MG63 (cell line): ENCODE measurements at places on chromosomes 6 and 20. TPM values are rescaled to one million over a fixed set of nuclear protein-coding genes. Genes with fewer than 3 reads are reported as not detected.
A peak's percentile ranks its signal among the peaks of the same experiment; 100 is the strongest.

DNA sequence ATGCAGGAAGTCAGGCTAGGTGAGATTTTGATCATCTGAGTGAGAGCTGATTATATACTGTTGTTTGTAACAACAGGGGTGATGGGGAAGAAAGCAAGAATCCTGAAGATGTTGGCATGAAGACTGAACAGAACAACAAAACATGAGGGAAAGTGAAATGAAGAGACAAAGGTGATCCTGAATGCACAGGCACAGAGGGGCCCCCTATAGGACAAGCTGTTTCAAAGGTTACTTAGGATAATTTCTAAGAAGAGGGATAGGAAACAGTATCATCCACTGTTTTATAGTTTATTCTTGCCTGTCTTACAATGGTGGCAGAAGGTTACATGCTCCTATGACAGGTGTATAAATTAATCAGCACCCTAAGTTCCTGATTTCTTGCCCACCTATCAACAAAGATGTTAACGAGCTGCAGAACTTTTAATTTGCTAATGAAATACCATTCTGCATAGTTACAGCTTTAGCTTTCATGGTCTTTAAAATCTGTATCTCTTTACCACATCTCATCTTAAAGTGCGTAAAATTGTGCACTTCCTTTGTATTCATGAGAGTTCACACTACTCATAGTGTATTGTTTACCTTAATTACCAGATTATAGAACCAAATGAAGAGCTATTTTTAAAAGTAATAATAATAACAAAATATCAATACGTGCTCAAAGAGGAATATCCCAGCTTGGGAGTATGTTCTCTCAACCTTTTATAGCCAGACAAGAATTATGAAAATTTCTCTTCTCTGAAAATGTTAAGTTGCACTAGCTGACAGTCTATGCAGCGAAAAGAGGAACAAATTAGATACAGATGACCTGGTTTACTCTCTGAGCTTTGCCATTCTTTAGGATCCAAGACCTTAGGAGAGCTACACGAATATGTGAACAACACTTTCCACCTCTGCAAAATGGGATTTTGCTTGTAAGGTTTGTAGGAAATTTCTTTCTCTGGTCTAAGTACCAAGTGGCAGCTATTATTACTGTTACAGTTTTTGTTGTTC, 192.5 kb downstream of the EDN1 start:
- DNase-seq, result no peak

GRCh38 chr6:40754461-40755045, 167.4 kb upstream of the LRFN2 start:
- DNase-seq, result no peak

DNA sequence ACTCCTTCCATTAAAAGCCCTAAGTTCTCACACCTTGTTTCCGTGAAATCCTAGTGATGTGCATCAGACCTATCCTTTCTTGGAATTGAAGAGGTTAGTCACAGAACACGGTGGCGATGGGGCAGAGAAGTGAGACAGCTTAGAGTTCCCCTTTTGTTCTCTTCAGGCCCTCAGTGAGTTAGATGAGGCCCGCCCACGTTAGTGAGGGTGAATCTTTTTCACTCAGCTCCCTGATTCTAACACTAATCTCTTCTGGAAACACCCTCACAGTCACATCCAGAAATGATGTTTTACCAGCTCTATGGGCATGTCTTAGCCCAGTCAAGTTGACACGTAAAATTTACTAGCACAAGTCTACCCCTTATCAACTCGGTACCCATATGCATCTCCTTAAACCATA, 172.7 kb upstream of the NOX3 start:
- DNase-seq, result no peak

- DNase-seq, result no peak
Observed at GRCh38 chr6:139828751-139829519, 454.5 kb upstream of the CITED2 start.

DNA sequence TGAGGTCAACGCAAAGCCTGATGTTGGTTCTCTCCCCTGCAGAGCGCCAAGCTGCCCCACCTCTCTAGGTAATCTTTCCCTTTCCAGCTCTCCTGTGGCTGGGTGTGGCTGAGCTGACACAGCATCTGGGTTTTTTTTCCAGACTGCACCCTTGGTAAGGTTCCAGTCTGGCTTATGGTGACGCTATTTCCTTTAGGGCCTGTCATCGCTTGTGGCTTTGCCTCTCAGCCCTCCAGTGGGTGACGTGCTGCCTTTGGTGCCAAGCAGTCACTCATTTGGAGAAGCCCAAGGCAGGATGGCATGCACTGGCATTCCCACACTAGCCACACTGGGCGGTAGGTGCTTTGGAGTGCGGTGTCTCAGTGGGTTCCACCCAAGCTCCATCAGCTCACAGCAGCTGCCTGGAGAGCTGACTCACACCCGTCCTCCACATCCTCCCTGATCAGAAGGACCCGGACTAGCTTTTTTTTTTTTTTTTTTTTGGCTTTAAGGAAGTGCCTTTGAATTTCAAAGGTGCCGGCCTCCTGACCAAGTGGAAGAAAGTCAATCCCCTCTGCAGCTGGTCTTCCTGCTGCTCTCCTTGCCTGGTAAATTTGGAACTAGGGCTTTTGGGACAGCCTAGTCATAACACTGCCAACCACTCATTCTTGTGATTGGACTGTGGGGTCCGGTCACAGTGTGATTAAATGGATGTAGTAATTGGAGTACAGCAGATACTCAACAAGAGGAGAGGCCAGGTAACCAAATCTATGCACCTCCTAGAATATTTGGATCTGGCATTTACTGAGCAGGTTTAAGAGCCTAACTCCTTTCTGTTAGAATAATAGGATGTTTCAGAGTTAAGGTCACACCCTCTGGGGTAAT, 153.6 kb downstream of the CD83 start:
- peak; percentile 100 for DNase-seq

- no peak for DNase-seq
Observed at GRCh38 chr6:14216946-14217684, 99.5 kb downstream of the CD83 start.

Gene SH3BGRL2
- total RNA-seq, result 0.16 and 1.2 TPM in 2 replicates

Gene MCCD1
- not detected in 2 replicates for total RNA-seq

Gene RNF39
- not detected in 2 replicates for total RNA-seq

Gene MDFI
- not detected in 2 replicates for total RNA-seq
